ENCODE measurements at places on chromosomes 1 and 21. TPM values are rescaled to one million over a fixed set of nuclear protein-coding genes. Genes with fewer than 3 reads are reported as not detected.

The LRRC38 gene
- not detected for total RNA-seq

The ESRRG gene
- total RNA-seq = 0.05 TPM

The TENT5C gene
- 0.12 TPM for total RNA-seq

The SPRR2F gene
- total RNA-seq = not detected

GRCh38 chr1:100643471-100644196 is 75.9 kb upstream of the VCAM1 start:
- DNase-seq = no peak

- no peak for DNase-seq
Observed at GRCh38 chr1:90107990-90108389, 113.1 kb downstream of the ZNF326 start.

GRCh38 chr1:83511146-83511726 is 487.7 kb downstream of the TTLL7 start:
- no peak for DNase-seq
